ENCODE measurements at places on chromosomes 4 and X.

GRCh38 chr4:2824836-2825381 is 18.7 kb upstream of the ADD1 start:
- DNase-seq = no peak

DNA sequence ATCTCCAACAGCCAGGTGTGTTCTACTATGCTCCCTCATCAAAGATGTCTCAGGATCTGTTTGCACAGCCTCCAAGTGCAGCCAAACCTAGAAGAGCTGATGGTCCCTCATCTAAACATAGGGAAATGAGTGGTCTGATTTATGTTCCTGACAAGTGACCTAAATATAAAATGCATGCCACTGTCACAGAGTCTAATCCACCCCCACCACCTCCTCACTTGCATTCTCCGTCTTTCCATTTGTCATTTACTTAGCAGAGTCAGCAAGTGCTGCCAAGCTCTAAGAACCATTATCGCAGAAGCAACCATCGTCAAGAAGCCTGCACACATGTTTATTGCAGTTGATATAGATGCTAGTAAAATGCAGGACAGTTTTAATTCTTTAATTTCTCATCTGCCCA is 33.1 kb upstream of the VCX3A start:
- no peak for DNase-seq

GRCh38 chrX:7620560-7620959 is 222.4 kb upstream of the VCX start:
- no peak for DNase-seq

GRCh38 chr4:11748164-11748872 is 319.6 kb upstream of the HS3ST1 start:
- DNase-seq = no peak

GRCh38 chr4:37689353-37690095 is 3.3 kb upstream of the RELL1 start:
- no peak for DNase-seq

DNA sequence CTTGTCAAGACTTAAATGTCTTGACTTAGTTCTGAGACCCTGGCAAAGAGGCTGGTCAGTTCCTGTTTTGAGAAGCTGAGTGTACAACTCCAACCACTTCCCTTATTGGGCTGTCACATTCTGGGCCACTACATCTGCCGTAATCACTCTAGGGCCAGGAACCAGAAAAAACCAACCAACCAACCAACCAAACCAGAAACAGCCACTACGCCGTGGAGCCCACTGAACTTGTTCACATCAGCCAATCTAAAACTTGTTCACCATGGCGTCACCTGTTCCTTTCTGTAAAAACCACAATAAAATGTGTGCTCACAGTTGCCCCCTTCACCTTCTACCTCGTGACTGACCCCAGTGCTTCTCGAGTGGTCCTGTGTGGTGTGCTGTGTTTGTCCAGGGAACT is 107.3 kb downstream of the JADE1 start:
- DNase-seq = peak; percentile 1

- DNase-seq = no peak
Measured at GRCh38 chrX:45385757-45386156, 185.1 kb upstream of the DIPK2B start.

- DNase-seq = peak; percentile 10
Measured at GRCh38 chr4:82721819-82722423, 76.7 kb downstream of the SCD5 start.

GRCh38 chr4:81314897-81315470 is 100.0 kb upstream of the PRKG2 start:
- DNase-seq = no peak

- no peak for DNase-seq
Measured at GRCh38 chrX:68829582-68830418, 979 bp downstream of the EFNB1 start.

GRCh38 chrX:49198540-49199314 is 1.3 kb downstream of the SYP start:
- no peak for DNase-seq

DNA sequence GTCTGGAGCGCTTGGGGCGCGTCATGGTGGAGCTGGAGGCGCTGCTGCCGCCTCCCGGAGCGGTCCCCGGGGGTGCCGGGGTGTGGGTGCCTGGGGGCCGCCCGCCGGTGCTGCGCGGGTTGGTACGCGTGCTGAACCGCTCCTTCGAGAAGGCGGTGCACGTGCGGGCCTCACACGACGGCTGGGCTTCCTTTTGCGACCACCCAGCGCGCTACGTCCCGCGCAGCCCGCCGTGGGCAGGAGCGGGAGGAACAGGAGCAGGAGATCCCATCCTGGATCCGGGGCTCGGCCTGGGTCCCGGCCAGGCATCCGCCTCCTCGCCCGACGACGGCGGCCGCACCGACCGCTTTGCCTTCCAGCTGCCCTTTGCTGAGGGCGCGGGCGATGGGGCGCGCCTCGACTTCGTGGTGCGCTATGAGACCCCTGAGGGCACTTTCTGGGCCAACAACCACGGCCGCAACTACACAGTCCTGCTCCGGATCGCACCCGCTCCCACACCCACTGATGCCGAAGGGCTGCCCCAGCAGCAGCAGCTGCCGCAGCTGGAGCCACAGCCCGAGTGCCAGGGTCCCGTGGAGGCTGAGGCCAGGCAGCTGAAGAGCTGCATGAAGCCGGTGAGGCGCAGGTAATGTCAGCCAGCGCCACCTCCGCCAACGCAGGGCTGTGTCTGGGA is 792 bp downstream of the PPP1R3F start:
- DNase-seq = no peak
